IPS DF 6.9 (cell line): ENCODE measurements at places on chromosomes 13 and 19.

- no peak for DNase-seq
Observed at GRCh38 chr13:24672141-24673132, 7.8 kb upstream of the ATP12A start.

DNA sequence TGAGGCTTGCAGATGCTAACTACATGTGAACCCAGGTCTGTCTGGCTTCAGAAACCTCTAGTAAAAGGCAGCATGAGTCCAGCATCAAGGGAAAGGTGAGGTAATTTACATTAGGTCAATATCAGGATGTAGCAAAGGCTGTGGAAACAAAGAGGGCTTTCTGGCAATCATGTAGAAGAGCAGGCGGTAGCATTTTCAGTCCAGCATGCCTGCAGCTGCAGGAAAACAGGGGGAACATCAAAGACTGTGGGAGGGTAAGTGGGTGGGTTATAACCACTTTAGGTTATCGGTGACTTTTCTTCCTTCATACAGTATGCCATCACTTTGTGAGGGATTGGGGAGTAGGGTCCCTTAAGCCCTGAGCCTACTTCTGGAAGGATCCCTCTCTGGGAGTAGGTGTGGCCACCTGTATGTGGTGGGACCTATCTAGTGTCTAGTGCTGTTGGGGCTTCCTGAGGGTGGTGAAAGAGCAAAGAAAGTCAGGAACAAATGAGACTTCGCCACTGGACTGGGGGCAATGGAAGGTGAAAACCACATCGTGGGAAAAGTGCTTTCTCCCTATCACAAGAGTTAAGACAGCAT, 10.8 kb downstream of the SUGP2 start:
- DNase-seq, result no peak

DNA sequence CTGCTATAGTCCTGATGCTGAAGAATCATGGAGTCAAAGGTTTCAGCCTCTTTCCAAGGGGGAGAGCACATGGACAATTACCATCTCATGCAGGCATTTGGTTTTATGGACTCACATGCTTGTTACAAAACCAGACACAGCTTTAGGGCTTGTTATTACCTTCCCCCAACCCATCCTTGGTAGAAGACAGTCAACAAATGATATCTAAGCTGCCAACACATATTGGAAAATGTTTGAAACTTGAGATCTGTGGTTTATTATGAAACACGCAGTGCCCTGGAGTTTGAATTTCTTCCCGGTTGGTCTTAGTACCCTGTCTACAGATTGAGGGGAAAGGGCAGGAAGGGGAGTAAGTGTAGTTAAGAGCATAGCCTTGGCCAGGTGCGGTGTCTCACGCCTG, 12.5 kb upstream of the CYP2A6 start:
- DNase-seq, result no peak

DNA sequence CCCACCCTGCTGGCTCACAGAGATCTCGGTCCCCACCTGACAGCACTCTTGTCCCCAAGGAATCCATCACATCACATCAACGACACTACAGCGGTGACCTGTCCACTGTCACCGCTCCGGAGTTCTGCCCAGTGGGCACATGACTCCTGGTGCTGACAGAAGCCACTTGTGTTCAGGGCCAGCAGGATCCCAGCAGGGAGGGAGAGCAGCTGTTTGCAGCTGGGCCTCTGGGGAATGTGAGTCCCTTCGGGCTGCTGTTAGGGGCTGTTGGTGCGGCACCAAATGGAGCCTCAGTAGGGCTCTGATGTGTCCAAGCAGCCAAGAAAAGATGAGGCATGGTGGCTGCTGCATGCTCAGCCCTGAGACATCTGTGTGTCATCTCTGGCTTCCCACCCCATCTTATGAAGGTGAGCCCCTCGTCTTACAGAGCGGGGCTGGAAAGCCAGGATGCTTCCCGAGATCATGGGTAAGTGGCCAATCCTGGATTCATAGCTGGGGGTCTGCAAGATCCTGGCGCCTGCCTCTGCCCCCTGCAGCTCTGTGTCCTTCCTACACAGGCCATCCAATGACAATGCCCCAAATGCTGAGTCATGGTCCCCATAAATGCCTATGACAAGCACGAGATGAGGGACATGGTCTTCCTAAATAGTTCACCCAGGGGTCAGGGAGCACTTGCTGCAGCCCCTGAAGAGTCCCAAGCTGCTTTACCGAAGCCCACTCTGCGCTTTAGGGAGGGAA, 56.0 kb downstream of the F2RL3 start:
- no peak for DNase-seq

GRCh38 chr19:46599716-46600373, 1.3 kb upstream of the CALM3 start:
- DNase-seq, result no peak
